Activated naive CD4-positive, alpha-beta T cell treated with Interleukin-2 at 50 U/mL for 16 hours (primary cell): ENCODE measurements at places on chromosomes 16 and 17.

DNA sequence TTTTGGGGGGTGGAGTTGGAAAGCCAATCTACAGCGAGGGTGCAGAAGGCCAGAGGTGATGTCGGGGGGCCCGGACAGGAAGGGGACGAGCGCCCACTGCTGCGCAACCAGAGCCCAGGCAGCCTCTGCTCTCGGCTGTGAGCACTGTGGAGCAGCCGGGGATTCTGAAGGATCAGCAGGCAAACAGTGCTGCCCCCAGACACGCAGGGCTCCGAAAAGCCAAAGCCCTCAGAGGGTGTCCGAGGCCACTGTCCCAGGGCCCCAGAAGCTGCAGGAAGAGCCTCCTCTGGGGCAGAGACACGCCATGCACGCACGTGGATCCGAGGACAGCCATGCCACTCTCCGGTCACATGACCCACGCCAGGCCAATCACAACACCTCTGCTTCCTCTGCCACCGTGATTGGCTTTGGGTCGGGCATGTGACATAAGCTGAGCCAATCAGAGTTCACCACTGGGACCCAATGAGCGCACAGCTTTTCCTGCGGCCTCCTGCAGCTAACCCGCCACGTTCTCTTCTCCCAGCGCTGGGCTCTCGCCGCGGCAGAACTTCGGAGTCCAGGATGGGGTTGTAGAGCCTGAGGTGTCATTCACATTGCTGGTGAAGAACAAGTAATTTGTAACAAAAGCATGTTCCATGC, 40.7 kb downstream of the ACTG1 start:
- DNase-seq = no peak

DNA sequence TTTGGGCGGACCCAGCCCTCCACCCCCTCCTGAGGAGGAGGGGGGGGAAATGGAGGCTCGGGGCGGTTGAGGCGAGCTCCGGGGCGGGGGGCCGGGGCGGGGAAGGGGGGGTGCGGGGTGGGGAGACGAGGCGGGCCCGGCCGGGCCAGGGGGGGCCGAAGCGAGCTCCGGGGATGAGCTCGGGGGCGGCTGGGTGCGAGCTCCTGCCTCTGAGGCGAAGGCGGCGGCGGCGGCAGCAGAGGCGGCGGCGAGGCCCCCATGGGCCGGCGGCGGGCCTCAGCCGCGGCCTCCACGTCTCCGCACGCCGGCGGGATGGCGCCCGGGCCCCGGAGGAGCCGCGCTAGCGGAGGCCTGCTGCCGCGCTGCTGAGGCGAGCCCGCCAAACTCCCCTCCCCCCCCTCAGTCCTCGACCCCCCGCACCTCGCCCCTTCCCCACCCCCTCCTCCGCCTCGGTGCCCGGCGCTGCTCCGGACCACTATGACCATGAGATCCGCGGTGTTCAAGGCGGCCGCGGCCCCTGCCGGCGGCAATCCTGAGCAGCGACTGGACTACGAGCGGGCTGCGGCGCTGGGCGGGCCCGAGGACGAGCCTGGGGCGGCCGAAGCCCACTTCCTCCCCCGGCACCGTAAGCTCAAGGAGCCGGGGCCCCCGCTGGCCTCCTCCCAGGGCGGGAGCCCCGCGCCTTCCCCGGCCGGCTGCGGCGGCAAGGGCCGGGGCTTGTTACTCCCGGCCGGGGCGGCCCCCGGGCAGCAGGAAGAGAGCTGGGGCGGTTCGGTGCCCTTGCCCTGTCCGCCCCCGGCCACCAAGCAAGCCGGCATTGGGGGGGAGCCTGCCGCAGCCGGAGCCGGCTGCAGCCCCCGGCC, 596 bp downstream of the MSL1 start:
- peak; percentile 32 for DNase-seq

DNA sequence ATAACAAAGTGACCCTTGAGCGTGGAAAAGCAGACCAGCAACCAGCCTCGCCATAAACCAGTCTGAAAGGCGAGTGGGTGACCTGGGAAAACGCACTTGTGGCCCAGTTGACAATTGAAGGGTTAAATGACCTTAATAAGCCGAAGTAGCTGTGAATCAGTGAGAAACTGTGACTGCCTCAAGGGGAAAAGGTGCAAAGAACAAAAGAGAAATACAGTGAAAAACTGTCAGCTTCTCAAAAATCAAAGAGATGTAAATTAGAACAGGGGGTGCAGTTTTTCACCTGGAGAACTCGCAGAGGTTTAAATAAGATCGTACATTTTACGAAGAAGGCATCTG, 124.1 kb downstream of the CMIP start:
- DNase-seq = no peak

DNA sequence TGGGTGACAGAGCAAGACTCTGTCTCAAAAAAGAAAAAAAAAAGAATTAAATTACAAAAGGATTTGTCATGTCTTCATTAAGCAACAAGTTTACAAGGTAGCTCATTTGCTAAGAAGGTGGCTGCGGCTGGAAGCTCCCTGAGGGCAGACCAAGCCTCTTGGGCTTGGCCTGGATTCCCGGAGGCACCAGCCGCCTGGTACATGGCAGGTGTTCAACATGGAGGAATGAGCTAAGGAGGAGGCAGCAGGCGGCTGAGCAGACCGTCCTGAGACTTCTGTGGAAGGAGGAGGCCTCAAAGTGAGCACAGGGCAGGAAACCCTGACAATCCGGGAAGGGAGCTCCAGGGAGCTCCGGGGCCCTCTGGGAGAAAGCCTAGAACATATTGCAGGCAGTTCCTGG, 3.2 kb upstream of the MYLK3 start:
- DNase-seq = no peak

DNA sequence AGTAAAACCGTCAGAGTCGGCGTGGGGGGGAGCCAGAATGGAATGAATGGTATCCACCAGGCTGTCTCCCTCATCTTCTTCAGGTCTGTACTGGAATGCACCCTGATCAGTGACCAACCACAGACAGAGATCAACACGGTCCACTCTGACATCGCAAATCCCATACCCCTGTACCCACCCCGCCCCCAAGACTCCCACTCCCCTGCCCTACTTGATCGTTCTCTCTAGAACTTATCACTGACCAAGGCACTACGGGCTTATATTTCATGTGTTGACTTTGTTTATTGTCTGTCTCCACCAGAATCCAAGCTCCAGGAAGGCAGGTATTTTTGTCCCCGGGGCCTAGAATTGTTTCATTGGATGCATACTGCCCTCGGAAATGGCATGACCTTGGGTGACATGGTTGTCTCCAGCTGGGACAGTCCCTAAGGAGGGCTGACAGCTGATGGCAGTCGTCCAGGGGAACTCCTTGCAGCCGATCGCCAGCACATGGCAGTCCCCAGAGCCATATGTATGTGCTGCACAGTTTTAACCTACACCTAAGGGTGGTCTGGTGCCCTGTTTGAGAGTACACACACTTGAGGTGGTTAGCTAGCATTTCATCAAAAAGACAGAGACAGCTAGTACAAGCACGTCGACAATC, 526 bp upstream of the MFSD6L start:
- DNase-seq = no peak

GRCh38 chr17:28345419-28346198, 10.0 kb downstream of the TNFAIP1 start:
- DNase-seq = no peak

- DNase-seq = no peak
Observed at GRCh38 chr17:6556121-6557039, at the start of gene PITPNM3. PITPNM3 (minus strand) TSS chr17:6556555; CDS start chr17:6556406, 149 bp downstream.

DNA sequence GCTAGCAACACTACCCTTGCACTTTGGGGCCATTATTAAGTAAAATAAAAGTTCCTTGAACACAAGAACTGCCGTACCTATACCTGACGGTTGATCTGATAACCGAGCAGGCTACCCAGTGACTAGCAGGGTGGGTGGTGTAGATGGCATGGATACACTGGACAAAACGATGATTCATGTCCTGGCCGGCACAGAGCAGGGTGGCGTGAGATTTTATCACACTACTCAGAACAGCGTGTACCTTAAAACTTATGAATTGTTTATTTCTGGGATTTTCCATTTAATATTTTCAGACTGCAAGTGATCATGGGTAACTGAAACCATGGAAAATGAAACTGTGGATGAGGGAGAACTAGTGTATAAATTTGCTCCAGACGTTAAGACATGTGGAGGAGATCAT, 41.0 kb upstream of the MSI2 start:
- no peak for DNase-seq

DNA sequence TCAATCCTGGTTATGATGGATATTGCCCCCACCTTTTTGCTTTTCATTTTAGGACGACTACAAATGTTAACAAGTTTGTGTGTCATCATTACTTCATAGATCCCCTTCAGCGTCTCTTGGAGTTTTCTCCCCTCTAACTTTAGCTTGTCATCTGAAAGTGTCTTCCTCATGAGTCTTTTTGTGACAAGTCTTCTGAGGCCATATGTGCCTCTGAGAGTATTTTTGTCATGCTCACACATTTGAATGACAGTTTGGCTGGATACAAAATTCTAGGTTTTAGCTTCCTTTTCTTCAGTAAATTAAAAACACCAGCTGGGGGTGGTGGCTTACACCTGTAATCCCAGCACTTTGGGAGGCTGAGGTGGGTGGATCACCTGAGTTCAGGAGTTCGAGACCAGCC, 203.8 kb upstream of the CHMP6 start:
- no peak for DNase-seq

GRCh38 chr16:7338826-7339225, 6.2 kb downstream of the RBFOX1 start:
- no peak for DNase-seq

GRCh38 chr17:77798031-77798430, 160.5 kb upstream of the TNRC6C start:
- no peak for DNase-seq

GRCh38 chr16:71421911-71422310, 19.9 kb downstream of the TLE7 start:
- peak; percentile 9 for DNase-seq

- DNase-seq = no peak
Observed at GRCh38 chr17:3888343-3889171, 4.3 kb downstream of the CAMKK1 start.

DNA sequence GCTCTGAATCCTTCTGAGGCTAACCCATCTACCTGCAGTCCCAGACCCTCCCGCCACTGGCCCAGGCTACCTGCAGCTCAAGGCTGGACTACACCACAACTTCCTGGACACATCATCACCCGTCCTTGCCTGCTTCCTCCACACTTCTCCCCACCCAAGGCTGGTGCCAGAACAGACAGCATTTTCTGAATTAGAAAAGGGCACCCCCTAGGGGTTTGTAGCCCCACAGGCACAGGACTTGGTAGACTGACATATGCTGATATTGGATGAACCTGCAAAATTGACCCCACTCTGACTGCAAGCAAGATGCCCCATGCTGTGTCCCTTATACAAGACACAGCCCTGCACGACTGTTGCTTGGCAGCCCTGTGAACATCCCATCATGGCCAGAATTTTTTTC, 271.5 kb upstream of the C16orf82 start:
- no peak for DNase-seq

- no peak for DNase-seq
Observed at GRCh38 chr16:24822542-24822941, 23.2 kb upstream of the SLC5A11 start.

DNA sequence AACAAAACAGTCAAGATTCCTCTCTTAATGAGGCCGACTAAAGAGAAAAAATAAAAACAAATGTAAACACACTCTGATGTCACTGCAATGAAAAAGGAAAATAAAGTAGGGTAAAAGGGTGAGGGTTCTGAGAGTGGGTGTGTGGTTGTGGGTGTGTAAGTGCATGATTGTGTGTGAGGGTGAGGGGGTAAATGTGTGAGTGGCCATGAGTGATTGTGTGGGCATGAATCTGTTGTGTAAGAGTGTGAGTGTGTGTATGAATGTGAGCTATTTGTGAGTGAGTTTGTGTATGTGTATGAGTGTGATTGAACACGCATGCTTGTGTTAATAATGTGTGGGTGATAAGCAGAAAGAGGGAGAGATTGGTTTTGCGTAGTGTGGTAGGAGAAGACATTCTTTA, 132.8 kb downstream of the CDH11 start:
- DNase-seq = no peak

GRCh38 chr16:75621170-75621477, 2.0 kb downstream of the ADAT1 start:
- DNase-seq = no peak

DNA sequence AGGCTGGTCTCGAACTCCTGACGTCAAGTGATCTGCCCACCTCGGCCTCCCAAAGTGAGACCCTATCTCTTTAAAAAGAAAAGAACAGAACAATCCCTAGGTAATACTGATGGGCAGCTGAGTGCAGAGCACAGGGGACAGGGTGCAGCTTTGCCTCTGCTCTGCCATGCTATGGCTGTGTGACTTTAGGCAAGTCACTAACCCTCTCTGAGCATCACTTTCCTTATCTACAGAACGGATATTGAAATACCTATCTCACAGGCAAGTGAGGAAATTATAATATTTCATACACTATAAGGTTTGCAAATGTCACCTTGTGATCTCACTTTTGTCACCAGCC, 4.1 kb downstream of the CASKIN2 start:
- no peak for DNase-seq

- DNase-seq = no peak
Observed at GRCh38 chr16:557463-558297, 2.5 kb upstream of the PRR35 start.

GRCh38 chr16:68370581-68371275, 59.9 kb downstream of the PRMT7 start:
- peak; percentile 15 for DNase-seq

DNA sequence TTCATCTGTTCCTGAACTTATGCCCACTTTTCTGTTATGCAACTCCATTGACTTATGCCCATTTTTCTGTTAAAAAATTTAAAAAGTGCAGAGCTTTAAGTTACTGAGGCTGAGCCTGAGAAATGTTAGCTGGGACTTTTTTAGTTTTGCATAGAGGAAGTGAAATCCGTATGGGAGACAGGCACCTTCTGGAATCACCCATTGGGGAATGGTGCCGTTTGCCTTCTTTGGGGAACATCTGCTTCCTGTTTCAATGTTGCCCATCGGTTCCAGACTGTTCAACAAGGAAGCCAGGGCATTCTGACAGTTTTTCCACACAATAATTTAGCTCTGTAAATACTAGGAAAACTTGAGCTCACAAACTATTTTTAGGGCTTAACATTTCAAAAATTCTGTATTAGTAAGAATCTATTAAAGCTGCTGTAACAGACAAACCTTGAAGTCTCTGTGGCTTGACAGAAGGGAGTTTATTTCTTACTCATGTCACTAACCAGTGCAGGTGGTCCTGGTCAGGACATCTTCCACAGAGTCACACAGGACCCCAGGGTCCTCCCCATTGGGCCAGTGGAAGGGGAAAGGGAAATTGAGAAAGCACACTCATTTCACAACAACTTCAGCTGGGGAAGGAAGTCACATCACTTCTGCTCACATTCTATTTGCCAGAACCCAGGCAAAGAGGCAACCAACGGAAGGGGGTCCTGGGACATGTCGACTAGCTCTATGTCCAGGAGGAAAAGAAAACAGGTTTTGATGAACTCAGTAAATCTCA, 17.2 kb downstream of the PRKCB start:
- DNase-seq = no peak

DNA sequence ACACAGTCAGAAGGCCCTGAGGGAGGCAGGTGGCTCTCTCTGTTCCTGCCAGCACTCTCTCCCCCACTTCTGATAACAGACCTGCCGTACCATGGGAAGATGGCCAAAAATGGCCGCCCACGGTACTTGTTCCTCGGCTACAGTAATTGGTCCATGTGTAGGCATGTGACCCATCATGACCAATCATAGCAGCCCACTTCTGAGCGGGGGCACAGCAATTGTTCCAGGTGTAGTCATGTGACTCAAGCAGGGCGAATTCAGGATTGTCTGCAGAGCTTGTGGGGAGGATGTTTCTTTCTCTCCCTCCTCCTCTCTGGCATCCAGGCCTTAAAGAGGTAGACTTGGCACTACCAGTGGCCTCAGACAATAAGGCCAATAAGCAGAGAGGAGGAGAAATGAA, 250.4 kb downstream of the MRTFB start:
- DNase-seq = no peak

GRCh38 chr16:4373356-4373908, 1.8 kb downstream of the VASN start:
- no peak for DNase-seq
